ENCODE measurements at places on chromosomes 1 and 21. TPM values are rescaled to one million over a fixed set of nuclear protein-coding genes. Genes with fewer than 3 reads are reported as not detected.

The PLD5 gene
- polyA plus RNA-seq: 1.0 TPM

The NTNG1 gene
- 28.2 TPM for polyA plus RNA-seq

The TAL1 gene
- 4.5 TPM for polyA plus RNA-seq

The IGSF9 gene
- 19.5 TPM for polyA plus RNA-seq

The KCNJ15 gene
- 252 TPM for polyA plus RNA-seq

The CCDC17 gene
- polyA plus RNA-seq: 2.1 TPM

The CFHR3 gene
- 0.09 TPM for polyA plus RNA-seq

The TNFRSF9 gene
- polyA plus RNA-seq: 0.07 TPM

The PFKFB2 gene
- polyA plus RNA-seq: 14.0 TPM

The SLC9C2 gene
- polyA plus RNA-seq: 0.04 TPM

The GJA4 gene
- polyA plus RNA-seq: 19.3 TPM

The KRTAP8-1 gene
- not detected for polyA plus RNA-seq

DNA sequence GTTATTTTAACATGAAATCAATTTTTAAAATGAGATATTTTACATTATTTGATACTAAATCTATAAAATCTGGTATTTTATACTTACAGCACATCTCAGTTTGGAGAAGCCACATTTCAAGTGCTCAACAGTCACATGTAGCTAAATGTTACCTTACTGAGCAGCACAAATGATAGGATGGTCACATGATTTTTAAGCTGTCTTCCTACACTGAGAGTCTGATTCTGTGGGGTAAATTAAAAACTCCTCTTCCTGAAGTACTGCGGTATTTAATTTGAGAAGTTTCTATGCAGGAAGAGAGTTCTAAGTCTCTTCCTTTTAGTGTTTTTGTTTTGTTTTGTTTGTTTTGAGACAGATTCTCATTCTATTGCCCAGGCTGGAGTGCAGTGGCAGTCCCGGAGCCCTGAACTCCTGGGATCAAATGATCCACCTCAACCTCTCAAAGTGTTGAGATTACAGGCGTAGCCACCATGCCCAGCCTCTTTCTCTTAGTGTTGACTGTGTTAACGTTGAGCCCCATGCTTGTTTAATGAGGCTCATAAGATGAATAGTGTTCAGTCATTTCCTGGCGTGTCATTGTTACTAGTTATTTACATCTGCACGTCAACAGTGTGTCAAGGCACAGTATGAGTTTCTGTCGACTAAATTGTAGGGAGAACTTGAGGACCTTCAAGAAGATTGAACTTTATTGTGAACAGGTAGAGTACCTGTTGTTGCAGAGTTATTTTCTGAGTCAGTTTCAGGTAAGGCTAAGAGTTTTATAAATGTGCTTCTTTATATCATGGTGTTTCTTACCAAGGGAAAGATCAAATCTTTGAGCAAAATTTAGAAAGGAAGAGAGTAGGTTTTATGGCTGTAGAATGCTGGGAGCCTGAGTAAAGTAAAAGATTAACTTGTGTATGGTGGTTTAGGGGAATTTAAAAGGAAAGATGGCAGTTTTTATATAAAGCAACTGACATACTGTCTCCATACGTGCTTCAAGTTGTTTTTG lies 3.3 kb downstream of the CNST start:
- peak; percentile 17 for DNase-seq

- no peak for DNase-seq
Measured at GRCh38 chr21:43927591-43928221, 62.7 kb downstream of the AGPAT3 start.

DNA sequence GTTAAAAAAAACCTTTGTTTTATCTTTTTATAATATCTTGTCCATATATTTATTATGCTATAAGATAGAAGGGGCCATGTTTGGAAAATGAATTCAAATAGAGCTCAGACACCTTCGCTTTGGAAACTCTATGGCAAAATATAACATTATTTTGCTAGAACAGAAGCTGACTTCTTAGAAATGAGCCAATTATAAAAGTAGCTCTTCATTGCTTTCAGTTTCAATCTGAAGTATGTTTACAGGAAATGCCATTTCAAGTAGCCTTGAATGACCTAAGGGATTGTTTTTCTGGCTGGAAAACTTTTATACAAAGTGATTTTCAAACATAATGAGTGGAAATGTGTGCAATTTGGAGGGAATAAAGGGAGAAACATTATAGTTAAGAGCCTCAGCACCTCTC lies 37.8 kb upstream of the GBP5 start:
- no peak for DNase-seq

DNA sequence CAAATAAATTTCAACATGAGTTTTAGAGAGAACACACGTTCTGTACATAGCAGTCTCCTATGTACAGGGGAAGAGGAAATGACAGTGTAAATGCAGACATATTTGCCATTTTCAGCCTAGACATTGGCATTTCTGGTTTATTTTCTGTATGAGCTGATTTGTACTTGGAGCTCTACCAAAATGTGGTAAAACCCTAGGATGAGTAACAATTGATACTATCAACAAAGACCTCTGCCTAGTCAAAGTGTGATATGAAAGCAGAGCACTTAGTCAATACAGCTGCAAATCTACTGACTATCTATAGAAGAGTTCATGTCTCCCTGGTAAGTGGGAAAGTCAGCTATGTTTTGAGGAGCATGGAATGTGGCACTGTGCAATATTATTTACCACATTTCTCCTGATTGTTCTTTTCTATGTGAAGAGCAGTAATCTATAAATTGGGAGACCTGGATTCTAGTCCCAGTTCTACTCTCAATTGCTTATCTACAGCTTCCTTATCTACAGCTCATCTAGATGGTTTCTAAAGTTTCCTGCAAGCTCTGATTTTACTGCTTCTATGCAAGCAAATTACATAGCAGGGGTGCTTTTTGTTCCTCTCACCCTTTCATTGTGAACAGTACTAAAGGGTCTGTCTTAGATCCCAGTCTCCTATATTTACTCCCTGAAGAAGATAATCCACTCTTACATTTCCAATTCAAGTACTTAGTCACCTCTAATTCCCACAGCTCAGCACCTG lies 334.2 kb downstream of the NTNG1 start:
- no peak for DNase-seq

DNA sequence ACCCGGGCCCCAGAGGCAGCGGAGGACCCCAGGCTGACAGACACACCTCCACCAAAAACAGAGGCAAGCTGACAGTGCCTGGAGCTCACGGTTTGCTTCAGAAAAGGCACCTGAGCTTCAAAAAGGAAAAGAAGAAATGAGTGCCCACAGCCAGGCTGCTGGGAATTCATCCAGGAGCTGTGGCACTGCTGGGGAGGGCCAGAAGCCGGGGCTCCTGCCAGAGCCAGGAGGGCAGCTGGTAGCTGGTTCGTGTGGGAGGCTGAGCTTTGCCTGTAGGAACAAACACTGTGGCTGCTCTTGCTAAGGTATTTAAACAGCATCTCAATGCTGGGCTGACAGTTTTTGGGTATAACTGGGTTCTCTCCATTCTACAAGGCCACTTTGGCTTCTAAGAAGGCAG lies 19.5 kb downstream of the KCNJ6 start:
- no peak for DNase-seq

- no peak for DNase-seq
Measured at GRCh38 chr1:221188458-221188857, 309.2 kb downstream of the HLX start.

DNA sequence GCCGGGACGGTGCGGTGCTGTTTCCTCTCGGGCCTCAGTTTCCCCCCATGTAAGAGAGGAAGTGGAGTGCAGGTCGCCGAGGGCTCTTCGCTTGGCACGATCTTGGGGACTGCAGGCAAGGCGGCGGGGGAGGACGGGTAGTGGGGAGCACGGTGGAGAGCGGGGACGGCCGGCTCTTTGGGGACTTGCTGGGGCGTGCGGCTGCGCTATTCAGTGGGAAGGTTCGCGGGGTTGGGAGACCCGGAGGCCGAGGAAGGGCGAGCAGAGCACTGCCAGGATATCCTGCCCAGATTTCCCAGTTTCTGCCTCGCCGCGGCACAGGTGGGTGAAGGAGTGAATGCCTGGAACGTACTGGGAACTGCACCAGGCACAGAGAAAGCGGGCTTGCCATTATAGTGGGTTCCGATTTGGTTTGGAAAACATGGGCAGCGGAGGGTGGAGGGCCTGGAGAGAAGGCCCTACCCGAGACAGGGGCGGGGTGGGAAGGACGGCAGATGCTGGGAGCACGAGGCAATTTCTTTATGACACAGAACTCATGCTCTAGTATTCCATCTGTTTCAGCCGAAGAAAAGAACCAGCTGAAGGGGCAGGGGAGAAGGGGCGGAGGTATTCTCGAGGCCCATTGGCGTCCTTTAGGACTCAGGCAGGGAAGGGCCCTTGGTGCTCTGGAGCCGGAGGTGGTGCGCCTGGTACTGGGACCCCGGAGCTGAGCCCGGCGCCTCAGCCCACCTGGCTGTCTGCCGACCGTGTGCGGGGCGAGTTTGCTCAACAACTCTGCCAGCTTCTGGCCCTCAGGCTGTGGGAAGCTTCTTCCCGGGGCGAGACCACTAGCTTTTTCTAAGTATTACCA lies 960 bp downstream of the PCSK9 start:
- no peak for DNase-seq

DNA sequence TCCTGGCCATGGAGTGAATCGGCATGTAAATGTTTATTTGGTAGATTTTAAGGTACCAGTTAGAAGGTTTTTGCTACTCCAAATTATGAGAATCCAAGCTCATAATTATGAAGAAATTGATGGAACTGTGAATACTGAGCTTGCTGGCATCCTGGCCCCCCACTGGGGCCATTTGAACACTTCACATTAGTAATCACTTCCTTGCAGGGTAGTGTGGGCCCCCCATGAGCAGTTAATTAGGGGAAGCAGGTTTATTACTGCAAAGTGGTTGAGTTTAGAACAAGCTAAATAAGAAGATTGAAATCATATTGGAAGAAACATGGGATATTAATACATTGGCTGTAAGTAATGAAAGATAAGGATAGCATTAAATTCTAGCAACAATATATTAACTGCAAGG lies 86.7 kb downstream of the S1PR1 start:
- DNase-seq: no peak

- no peak for DNase-seq
Measured at GRCh38 chr21:43206231-43207042, 37.6 kb downstream of the CRYAA start.

- no peak for DNase-seq
Measured at GRCh38 chr1:235781807-235782206, 84.9 kb downstream of the LYST start.

DNA sequence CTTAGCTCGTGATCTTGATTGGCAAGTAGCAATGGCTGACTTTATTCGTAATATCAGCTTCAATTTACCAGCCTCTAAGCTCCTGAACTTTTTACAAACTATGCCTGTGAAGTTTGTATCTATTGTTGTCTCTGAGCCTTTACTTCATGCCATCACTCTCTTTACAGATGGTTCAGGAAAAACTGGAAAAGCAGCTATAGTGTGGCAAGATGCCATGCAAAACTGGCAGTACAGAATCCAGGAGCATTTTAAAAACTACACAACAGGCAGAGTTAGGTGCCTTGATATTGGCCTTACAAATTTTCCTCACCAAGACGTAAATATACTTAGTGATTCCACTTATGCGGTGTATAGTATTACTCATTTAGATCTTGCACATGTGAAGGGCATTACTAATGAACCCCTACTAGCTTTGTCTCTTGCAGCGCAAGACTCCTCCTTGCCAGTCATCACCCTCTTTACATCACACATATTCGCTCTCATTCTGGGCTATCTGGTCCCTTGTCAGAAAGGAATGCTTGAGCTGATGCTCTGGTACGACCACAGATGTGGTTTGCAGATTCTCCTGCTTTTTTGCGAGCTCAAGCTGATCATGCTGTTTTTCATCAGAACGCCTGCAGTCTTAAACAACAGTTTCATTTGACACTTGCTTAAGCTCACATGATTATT lies 36.3 kb downstream of the CLCA1 start:
- DNase-seq: no peak

GRCh38 chr1:30685796-30686165 lies 37.6 kb downstream of the MATN1 start:
- DNase-seq: no peak

GRCh38 chr1:23591460-23592208 lies 32.3 kb upstream of the ID3 start:
- no peak for DNase-seq

GRCh38 chr1:218959784-218960183 lies 213.9 kb upstream of the LYPLAL1 start:
- DNase-seq: no peak

- DNase-seq: no peak
Measured at GRCh38 chr1:53447413-53447812, 11.8 kb upstream of the DMRTB1 start.

- DNase-seq: no peak
Measured at GRCh38 chr1:166031932-166032571, 134.7 kb downstream of the FAM78B start.

DNA sequence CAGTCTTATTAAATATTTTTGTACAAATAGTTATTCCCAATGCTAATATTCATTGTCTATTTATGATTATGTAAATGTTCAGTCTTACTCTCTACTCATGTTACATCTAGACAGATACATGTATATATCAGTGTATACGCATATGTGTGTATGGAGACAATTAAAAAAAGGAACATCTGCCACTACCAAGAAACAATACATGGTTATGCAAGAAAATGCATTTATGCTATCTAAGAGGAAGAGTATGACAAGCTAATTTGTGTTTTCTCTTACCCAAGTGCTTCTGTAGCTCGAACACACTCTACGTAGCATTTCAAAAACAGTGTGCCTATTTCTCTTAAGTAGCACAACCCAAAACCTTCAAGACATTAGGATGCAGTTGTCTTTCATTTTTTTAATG lies 6.1 kb upstream of the RLF start:
- no peak for DNase-seq

DNA sequence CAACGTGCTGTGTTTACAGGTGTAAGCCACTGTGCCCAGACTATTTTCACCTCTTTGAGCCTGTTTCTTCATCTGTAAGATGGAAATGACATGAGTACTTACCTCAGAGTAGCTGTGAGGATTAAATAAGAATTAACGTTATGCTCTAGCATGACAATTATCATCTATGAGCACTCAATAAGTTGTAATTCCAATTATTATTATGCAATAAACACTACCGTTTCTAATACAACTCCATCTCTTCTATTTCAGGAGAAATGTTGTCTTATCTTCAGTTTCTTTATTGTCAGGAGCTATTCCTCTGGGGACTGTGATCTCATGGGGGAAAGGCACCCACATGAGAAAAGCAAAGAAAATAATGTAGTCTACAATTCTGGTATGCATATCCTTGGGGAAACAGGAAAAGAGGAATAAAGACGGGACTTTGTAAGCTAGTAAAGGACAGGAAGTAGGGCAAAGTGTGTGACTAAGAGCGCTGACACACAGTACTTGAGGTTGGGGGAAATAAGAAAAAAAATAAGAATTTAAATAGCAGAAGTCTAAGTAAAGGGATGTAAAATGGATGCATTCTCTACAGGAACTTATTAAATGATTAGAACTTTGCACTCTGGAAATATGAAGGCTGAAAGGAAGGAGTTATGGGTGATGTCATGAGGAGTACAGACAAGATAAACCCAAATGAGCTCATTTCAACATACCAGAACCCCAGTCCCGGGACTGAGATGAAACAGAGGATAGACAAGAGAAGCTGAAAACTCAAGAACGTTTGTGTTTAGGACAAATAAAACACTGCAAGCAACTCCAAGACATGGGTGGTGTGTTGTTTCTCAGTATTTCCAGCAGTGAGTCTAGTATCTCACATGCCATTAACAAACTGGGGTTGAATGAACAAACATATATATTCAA lies 9.8 kb downstream of the PHC2 start:
- no peak for DNase-seq

Measured in renal pelvis (tissue), 12 donors.